Mammary epithelial cell (primary cell): ENCODE measurements at places on chromosomes 13 and 19.

DNA sequence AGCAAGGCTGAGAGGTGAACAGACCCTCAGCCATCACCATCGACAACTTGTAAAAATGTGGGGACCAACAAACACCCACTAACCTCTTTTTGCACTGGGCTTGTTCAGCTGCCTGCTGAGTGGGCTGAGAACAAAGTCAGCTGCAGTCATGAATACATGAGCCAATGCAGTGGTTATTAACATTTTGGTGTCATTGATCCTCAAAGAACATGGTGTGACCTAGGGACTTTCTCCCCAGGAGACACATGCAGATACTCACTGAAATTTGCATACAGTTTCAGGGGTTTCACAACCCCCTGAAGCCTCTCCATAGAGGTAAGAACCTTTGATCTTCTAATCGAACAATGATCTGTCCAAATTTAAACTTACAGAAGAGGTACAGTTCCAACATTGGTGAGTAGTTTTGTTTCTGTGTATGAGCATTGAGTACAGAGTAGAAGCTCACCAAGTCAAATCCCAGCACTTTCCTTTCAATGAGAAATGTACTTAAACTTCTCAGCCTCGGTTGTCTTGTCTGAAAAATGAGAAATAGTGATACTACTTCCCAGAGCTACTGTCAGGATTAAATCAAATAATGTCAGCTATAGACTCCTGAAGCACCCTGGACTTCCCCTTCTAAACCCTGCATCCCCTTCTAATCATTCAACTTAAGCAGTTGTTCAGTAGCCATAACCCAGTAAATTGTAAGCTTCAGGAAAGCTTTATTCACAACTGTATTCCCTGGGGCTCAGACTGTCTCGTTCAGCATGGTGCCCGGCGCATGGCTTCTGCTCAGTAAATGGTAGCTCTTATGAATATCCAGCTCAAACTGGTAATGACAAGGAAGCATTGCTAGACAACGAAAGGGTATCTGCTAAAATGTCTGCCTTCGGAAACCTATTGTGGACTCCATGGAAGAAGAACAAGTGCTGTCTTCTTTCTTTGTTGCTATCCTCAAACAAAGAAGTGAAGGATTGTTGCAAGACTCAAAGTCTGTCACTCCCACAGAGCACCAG is 148.7 kb downstream of the FOXO1 start:
- no peak for DNase-seq

DNA sequence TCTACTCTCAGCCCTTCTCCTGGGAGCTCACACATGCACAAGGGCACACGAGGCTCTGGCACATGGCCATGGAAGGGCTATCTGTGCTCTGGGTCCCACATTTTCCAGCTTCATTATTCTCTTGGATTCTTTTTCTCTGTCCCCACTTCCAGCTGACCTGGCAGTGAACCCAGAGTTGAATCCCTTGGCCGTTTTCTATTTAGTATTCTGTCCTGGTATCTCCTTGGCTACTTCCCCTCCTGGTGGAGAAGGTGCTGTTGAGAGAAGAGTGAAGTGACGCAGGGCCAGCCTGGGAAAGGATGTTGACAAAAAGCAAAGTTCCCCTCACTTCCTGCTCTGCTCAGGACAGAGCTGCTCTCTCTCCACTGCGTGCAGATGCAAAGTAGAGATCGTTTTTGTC is 303.1 kb downstream of the IRS2 start:
- DNase-seq: no peak

DNA sequence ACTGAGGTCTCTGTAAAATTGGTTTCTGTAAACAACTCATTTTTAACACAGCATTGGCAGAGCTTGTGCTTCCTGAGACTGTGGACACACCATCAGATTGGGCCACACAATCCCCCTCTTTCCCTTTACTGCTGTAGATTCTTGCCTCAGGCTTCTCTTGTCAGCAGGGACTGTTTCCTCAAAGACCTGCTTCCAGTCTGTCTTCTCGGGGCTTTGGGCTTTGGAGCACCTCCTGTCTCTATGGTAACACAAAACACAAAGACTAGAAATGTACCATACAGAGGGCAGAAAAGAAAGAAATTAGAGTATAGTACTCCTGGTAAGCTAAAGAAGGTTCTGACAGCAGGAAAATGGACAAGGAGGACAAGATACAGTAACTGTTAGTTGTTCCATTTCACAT is 484.5 kb downstream of the DIAPH3 start:
- no peak for DNase-seq

DNA sequence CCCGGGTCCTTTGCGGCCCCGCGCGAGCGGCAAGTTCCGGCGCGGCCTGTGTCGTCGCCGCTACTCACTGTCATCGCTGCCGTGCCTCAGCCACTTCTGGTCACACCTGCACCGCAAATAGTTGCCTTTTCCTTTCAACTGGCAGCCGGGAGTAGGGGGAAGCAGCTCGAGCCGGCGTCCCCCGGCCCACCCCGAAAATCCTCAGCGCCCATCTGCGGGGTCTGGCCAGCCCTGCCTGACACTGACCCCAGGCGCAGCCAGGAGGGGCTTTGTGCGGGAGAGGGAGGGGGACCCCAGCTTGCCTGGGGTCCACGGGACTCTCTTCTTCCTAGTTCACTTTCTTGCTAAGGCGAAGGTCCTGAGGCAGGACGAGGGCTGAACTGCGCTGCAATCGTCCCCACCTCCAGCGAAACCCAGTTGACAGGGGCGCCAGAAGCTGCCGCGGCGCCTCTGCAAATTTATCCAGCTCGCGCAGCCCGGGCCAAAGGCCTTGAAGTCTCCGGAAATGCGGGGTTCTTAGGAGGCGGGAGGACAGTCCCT is 1.7 kb downstream of the PDX1 start:
- DNase-seq: no peak

DNA sequence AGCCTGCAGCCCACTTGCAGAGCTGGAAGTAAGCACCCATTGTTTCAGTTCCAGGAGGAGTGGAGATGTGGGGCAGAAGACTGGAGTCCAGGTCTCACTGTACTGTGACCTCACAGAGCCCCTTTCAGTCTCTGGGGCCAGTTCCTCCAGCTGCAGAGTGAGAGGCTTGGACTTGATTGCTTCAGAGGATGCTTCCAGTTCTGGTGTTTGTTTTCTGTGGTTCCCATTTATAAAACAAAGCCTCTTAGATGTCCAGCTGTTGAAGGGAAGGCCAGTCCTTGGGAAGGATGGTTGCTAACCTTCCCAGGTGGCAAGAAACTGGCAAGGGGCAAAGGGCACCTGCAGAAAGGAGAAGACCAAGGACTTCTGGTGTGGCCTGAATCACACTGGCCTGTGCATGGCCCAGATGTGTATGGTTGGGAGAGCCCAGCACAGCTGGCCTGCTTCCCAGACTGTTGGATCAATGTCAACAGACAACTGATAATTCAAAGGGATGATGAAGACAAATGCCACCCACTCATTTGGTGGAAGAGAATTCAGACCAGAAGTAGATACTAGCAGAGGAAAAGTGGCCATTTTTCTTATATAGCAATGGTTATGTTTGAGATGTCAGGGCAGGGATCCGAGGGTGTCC is 218.5 kb downstream of the ZNF536 start:
- DNase-seq: no peak

DNA sequence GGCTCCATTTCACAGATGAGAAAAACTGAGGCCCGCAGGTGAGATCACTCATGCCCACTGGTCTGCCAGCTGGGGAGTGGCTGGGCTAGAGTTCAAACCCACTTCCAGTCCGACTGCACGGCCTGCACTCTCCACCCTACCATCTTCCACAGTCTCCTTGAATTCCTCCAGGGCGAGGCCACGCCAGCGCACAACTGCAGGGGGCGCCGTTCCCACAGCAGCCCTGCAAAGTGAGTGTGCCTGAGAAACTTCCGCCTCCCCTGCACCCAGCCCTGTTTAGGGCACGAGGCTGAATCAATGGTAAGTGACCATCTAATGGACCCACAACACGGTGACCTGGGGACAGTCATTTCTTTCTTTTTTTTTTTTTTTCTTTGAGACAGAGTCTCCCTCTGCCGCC is 829 bp upstream of the ATCAY start:
- no peak for DNase-seq

- DNase-seq: no peak
Measured at GRCh38 chr13:50580684-50581305, 262.7 kb downstream of the DLEU7 start.

DNA sequence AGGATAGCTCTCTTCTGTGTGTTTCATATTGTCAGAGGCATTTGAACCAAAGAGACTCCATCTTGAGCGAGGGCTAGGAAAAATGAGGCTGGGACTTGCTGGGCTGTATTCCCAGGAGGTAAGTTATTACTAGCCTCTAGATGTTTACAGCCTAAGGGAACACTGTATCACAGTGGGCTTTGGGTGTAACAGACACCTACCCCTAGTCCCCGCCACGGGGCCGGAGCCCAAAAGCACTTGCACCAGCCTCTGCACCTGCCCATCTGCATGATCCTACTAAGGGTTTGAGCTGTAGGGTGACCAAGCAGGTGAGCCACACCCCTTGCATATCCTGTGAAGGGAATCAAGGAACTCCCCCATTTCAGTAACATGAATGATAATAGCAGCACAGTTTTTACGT is 1972.2 kb downstream of the OLFM4 start:
- DNase-seq: no peak

- no peak for DNase-seq
Measured at GRCh38 chr19:38262585-38263268, 1.6 kb upstream of the SPINT2 start.
